Naive B cell (primary cell): ENCODE measurements at places on chromosomes 6 and 20. TPM values are rescaled to one million over a fixed set of nuclear protein-coding genes. Genes with fewer than 3 reads are reported as not detected.

NRSN1 gene
- polyA plus RNA-seq: not detected

GRCh38 chr20:37407573-37408002 is 61.6 kb downstream of the SRC start:
- H3K4me3 ChIP-seq: peak overlapping the region; percentile 74
- no peak for DNase-seq
- peaks cover 18% of the 10 kb centered on the region for H3K27me3 ChIP-seq
- no peak overlapping the region for H3K27ac ChIP-seq

DNA sequence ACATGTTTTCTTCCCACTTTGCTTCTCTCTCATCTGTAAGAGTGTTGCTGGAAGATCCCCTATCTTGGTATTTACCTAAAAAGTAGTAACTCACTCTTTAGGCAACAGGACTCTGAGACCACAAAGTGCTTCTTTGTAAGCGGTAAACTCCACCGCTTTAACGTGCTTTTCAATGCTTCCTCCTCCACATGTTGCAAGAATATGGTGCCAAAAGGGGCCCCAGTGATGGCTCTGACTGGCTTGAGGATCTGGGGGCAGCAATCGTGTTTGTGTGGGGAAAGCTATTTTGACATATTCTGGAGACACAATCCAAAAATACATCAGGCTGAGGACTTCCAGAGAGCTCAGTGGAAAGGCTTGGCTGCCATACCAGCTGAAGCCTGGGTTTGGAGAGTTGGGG is 12.4 kb upstream of the CPNE5 start:
- H3K4me1 ChIP-seq: peaks cover 13% of the 10 kb centered on the region
- DNase-seq: no peak
- no peak overlapping the region for H3K27ac ChIP-seq
- H3K36me3 ChIP-seq: peaks cover 10% of the 10 kb centered on the region
- peaks cover 3% of the 10 kb centered on the region for H3K27me3 ChIP-seq

SLC35B2 gene
- 26.2 TPM for polyA plus RNA-seq

DNA sequence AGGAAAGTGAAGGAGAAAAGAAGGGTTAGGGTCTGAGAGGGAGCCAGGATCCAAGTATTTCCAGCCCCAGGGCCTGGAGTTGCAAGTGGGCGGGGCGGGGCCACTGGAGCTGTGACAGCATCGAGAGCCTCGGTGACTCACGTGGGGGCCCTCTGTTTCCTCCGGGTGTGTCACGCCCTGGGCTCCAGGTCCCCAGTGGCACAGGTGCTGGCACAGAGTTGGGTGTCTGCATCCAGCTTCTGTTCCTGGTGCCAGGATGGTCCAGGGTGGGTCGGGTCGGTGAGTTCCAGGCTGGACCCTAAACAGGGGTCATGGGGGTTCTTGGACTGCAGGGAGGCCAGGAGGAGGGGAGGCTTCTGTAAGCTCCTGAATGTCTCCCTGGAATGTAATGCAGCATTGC is 16.7 kb downstream of the RAET1L start:
- no peak overlapping the region for H3K4me3 ChIP-seq
- H3K4me1 ChIP-seq: peaks cover 15% of the 10 kb centered on the region
- peaks cover 34% of the 10 kb centered on the region for H3K27me3 ChIP-seq
- no peaks in the 10 kb centered on the region for H3K36me3 ChIP-seq
- no peak overlapping the region for H3K27ac ChIP-seq

DNA sequence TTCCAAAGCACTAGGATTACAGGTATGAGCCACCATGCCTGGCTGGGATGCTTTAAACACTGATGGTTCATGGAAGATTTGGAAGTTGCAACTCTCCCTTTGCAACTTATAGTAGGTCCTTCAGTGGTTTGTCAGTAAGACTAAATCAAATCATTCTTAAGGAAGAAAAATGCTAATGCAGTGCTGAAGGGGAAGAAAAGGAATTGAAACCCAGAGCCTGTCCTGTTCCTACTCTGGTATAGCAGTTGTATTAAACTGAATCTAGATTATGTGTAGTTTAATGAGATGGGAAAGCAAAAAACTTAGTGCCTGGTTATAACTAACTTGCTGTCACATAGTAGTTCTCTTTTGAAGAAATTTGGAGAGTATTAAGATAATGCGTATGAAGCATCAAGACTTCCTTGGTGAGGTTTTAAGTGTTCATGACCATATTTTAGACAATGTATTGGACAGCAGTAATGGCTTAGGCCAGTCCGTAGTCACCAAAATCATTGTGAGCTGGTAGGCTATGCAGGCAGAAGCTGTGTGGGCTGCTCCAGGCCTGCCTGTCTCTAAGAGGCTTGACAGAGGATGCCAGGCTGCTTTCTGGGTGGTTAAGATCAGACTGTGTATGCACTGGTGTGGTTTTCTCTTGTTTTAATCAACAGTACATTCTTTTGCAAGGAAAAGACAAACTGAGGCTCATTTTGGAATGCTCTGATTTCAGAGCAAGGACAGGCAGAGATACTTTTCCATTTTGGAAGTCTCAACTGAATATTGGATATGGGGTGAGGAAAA is 14.0 kb downstream of the PAQR8 start:
- peaks cover 41% of the 10 kb centered on the region for H3K4me1 ChIP-seq
- peaks cover 19% of the 10 kb centered on the region for H3K36me3 ChIP-seq
- H3K27ac ChIP-seq: no peak overlapping the region
- no peak for DNase-seq
- no peak overlapping the region for H3K4me3 ChIP-seq

DNA sequence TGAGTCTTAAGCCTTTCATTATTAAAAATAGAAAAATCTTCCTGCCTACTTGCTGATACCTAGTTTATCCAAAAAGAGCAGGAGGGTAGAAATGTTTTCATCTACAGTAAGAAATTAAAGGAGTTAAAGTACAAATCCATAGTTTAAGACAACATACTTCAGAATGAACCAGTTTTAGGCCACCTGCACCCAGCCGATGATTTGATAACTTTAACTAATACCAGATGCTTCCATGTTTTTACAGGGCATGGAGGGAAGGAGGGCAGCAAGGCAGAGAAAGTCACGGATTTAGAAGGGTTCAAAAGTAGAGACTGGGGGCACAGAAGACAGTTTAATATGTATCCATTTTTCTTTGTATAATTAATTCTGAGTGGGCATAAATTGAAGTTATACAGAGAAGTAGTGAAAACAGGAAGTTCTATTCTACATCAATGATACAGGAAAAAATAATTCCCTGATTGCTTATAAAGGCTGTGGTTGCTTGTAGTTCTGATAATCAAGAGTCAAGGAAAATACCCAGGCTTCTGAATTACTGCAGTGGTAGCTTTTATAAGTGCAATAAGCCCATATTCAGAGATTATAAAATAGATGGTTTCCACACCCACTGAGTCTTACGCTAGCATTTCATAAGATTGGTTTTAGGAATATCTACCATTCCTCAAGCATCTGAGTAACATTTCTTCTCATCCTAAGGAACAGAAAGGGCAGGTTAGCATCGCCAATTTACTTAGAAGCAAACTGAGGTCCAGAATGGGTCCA is 72.0 kb downstream of the GMDS start:
- H3K27ac ChIP-seq: no peak overlapping the region
- DNase-seq: no peak
- no peak overlapping the region for H3K4me3 ChIP-seq
- H3K27me3 ChIP-seq: no peaks in the 10 kb centered on the region
- H3K36me3 ChIP-seq: peaks cover 14% of the 10 kb centered on the region

DNA sequence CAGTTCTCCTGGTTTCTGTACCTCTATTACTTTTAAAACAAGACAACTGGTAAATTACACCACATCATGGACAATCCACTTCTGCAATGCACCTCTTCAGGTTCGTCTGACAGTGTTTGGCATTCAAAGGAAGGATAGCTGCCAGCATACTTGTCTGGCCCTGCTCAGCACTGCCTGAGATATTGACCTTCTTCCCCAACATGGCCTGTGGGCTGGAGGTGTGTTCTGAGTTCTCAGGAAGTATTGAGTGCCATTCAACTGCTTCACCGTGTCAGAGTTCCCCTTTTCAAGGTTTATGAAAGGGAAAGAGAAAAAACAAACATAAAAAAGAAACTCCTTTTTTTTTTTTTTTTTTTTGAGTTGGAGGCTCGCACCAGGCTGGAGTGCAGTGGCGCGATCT is 267.9 kb upstream of the SASH1 start:
- no peak for DNase-seq
- peaks cover 9% of the 10 kb centered on the region for H3K36me3 ChIP-seq
- H3K27ac ChIP-seq: no peak overlapping the region
- no peak overlapping the region for H3K4me3 ChIP-seq

- no peaks in the 10 kb centered on the region for H3K4me1 ChIP-seq
- no peak for DNase-seq
- H3K4me3 ChIP-seq: no peak overlapping the region
Measured at GRCh38 chr6:64672131-64672530, 1034.9 kb downstream of the EYS start.
